CD8-positive, alpha-beta memory T cell (primary cell): ENCODE measurements at places on chromosomes 5 and 9. TPM values are rescaled to one million over a fixed set of nuclear protein-coding genes. Genes with fewer than 3 reads are reported as not detected.

DNA sequence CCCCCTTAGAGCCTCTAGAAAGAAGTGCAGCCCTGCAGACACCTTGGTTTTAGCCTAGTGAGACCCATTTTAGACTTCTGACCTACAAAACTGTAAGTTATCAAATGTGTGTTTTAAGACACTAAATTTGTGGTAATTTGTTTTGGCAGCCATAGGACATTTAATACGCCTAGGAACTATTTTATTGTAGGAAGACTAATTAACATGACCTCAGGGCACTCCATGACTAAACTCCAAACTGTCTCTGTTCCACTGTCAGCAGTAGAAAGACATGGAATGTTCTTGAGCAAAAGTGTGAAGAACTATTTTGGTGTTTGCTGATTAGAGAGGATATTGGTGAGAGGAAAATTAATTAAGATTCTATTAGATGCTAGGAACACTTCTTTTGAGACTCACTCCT, 4.1 kb upstream of the APC start:
- no peak for DNase-seq
- no peaks in the 10 kb centered on the region for H3K27me3 ChIP-seq

GRCh38 chr5:38715696-38716095, 130.1 kb upstream of the OSMR start:
- no peaks in the 10 kb centered on the region for H3K4me1 ChIP-seq
- no peak overlapping the region for H3K4me3 ChIP-seq
- H3K27ac ChIP-seq: no peak overlapping the region
- no peak for DNase-seq

DNA sequence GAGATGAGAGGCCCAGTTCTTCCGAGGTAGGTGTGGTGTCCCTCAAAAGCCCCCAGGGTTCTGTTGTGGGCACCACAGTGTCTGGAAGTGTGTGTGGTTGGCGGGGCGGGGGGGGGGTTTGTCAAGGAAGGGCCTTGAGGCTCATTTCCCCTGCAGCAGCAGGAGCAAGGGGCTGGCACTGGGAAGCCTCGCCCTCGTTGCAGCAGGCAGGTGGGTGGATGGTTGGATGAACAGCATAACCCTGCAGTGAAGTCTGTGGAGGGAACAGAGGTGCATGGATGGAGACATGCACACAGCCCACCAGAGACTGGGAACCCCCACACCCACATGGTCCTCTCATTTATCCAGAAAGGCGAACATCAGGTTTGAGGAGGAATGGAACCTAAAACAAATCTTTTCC, 2.0 kb upstream of the SPATA31E1 start:
- no peak for DNase-seq
- no peaks in the 10 kb centered on the region for H3K27me3 ChIP-seq
- no peak overlapping the region for H3K4me3 ChIP-seq
- no peaks in the 10 kb centered on the region for H3K36me3 ChIP-seq
- H3K27ac ChIP-seq: no peak overlapping the region

- no peak overlapping the region for H3K4me3 ChIP-seq
- H3K36me3 ChIP-seq: no peaks in the 10 kb centered on the region
- no peak overlapping the region for H3K27ac ChIP-seq
- H3K4me1 ChIP-seq: no peaks in the 10 kb centered on the region
- peaks cover 5% of the 10 kb centered on the region for H3K27me3 ChIP-seq
Observed at GRCh38 chr9:89189215-89189614, 10.6 kb upstream of the SHC3 start.

The C7 gene
- total RNA-seq: not detected

The MLANA gene
- not detected for total RNA-seq

The SH3TC2 gene
- not detected for total RNA-seq

The CNTNAP3 gene
- not detected for total RNA-seq

GRCh38 chr9:91682806-91683205, 259.2 kb upstream of the NFIL3 start:
- H3K4me3 ChIP-seq: no peak overlapping the region
- no peak for DNase-seq
- peaks cover 4% of the 10 kb centered on the region for H3K27me3 ChIP-seq
- H3K36me3 ChIP-seq: no peaks in the 10 kb centered on the region
- H3K27ac ChIP-seq: no peak overlapping the region

GRCh38 chr5:176658817-176659511, 11.7 kb downstream of the TSPAN17 start:
- no peaks in the 10 kb centered on the region for H3K27me3 ChIP-seq
- H3K27ac ChIP-seq: no peak overlapping the region
- peak; percentile 57 for DNase-seq

- H3K27ac ChIP-seq: no peak overlapping the region
- H3K4me1 ChIP-seq: no peaks in the 10 kb centered on the region
- H3K27me3 ChIP-seq: no peaks in the 10 kb centered on the region
- DNase-seq: no peak
- H3K4me3 ChIP-seq: no peak overlapping the region
- H3K36me3 ChIP-seq: no peaks in the 10 kb centered on the region
Observed at GRCh38 chr5:112787261-112787660, 49.6 kb downstream of the APC start.

DNA sequence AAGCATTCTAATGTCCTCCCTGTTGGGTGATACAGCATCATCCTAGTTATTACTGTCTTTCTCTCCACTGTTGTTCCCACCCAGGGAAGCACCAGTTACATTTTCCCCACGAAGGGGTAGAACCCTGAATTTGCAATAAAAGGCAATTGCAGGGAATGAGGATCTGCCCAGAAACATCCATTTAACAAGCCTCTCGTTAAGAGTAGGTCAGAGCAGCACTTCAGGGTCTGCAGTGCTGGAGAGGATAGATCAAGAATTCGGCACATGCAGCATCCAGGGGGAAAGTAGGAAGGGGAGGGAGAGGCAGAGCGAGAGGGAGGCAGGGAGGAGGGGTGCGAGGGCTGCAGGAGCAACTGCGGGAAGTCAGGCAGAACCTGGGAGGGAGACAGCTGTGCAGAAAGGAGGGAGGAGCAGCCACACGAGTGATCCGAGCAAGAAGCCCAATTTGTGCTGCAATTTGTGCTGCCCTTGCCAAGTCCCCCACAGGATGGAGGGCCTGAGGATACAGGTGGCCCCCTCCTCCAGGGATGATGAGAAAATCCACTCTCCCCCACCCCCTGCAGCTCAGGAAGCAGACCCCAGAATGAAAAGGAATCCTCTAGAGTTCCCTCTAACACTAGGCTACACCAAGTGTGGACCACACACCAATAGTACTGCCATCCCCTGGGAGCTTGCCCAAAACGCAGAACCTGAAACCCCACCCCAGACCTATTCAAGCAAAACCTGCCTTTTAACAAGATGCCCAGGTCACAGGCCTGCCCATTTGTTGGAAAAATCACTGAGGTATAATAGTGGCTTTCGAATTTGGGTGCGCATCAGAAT, 62.2 kb downstream of the EPB41L4B start:
- H3K4me3 ChIP-seq: no peak overlapping the region
- no peaks in the 10 kb centered on the region for H3K36me3 ChIP-seq
- DNase-seq: no peak
- H3K27me3 ChIP-seq: no peaks in the 10 kb centered on the region
- H3K4me1 ChIP-seq: no peaks in the 10 kb centered on the region

DNA sequence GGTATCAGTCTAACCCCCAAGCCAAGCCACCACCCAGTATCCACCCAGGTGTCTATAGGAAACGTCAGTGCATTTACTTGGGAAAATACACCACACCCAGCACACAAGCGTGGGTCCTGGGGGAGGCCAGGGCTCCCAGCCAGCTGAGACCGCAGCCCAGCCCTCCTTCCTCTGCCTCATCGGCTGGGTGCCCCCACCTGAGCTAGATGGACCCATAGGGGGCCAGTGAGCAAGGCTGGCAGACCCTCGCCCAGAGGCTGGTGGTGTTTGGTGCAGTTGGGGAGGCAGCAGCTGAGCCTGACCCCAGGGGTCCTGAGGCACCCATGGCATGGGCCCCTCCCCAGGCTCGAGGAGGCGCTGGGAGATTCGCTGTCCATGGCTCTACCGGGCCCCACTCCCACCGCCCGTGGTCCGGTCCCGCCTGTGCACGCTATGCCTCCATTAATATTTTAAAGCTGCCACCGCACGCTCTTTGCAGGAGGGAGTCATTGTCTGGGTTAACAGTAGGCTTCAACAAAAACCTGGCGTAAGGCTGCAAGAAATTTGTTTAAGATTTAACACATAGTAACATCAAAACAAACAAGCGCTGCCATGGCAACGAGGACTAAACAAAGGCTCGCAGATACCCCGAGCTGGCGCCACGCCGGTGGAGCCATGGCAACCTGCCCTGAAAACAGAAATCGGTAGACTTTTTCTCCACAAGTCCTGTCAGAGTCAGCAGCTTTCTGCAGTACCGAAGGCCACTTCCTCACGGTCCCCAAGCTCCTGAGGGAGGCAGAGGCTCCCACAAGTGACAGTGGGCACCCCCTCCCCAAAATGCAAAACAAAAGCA, 20.6 kb downstream of the TPPP start:
- no peaks in the 10 kb centered on the region for H3K27me3 ChIP-seq
- DNase-seq: peak; percentile 80
- no peak overlapping the region for H3K4me3 ChIP-seq
- peak overlapping the region; percentile 54 for H3K27ac ChIP-seq
- H3K4me1 ChIP-seq: peaks cover 23% of the 10 kb centered on the region
- no peaks in the 10 kb centered on the region for H3K36me3 ChIP-seq

The SLC46A2 gene
- not detected for total RNA-seq

- H3K27ac ChIP-seq: no peak overlapping the region
- H3K4me3 ChIP-seq: no peak overlapping the region
- H3K4me1 ChIP-seq: no peaks in the 10 kb centered on the region
- H3K27me3 ChIP-seq: no peaks in the 10 kb centered on the region
- H3K36me3 ChIP-seq: no peaks in the 10 kb centered on the region
Observed at GRCh38 chr5:156230887-156231286, 96.1 kb upstream of the SGCD start.

DNA sequence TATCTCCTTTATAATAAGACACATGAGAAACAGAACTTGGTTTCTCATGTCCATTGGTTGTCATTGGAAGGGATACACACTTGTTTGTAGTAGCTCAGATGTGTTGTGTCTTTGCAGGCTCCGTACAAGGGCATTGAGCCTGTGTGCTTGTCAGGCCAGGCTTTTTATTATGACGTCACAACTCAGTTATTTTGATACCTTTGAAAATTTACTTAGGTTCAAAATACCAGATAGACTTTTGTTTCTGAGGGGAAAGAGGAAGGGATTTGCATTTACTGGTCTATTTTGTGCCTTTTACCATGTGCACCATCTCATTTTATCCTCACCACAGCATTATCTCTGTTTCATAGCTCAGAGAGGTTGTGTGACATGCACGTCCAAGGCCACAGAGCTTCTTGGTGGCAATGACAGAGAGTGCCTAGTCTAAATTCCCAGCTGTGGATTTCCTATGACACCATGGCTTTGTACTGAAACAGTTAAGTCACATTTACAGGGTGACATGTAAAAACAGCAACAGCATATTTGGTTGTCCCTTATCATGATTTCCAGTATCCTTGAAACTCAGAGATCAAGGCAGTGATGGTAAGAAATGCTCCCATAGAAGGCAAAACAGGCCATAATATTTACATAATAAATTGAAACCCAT, 268.7 kb downstream of the AOPEP start:
- H3K27me3 ChIP-seq: no peaks in the 10 kb centered on the region
- no peak overlapping the region for H3K4me3 ChIP-seq
- H3K36me3 ChIP-seq: no peaks in the 10 kb centered on the region
- H3K4me1 ChIP-seq: no peaks in the 10 kb centered on the region
- no peak for DNase-seq
- no peak overlapping the region for H3K27ac ChIP-seq

DNA sequence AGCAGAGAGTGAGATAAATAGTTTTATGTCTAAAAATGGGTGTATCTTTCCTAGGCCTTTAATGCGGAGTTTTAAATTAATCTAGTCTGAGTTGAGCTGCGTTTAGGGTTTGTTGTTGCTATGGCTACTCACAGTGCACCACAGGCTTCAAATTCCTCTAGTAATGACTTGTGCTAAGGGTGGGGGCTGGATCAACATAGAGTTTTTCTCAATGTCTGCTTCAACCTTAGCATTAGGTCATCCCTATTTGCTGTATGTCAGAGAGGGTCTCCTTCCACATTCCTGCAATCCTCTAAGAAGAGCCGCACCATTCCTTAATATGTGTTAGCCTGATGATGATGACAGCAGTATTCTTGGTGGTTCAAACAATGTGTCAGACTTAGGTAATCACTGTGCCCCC, 465.6 kb upstream of the KIF2A start:
- H3K27ac ChIP-seq: no peak overlapping the region
- no peak for DNase-seq
- no peaks in the 10 kb centered on the region for H3K27me3 ChIP-seq
- no peaks in the 10 kb centered on the region for H3K36me3 ChIP-seq
- H3K4me3 ChIP-seq: no peak overlapping the region

The FGFR4 gene
- total RNA-seq: 1.2 TPM

The BARX1 gene
- total RNA-seq: not detected

DNA sequence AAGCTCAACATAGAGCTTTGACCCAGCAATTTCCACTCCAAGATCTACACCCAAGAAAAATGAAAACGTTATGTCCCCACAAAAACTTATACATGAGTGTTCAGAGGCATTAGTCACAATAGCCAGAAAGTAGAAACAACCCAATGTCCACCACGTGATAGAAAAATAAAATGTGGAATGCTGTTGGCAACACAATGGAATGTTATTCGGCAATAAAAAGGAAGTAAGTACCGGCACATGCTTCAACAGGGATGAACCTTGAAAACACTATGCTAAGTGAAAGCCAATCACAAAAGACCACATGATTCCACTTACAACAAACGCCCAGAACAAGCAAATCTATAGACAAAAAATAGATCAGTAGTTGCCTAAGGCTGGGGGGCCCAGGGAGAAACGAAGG, 6.0 kb downstream of the UBQLN1 start:
- no peak for DNase-seq
- no peak overlapping the region for H3K4me3 ChIP-seq
- peaks cover 71% of the 10 kb centered on the region for H3K4me1 ChIP-seq
- H3K27me3 ChIP-seq: no peaks in the 10 kb centered on the region

- no peaks in the 10 kb centered on the region for H3K36me3 ChIP-seq
- no peak overlapping the region for H3K27ac ChIP-seq
- no peak overlapping the region for H3K4me3 ChIP-seq
- no peaks in the 10 kb centered on the region for H3K4me1 ChIP-seq
- no peak for DNase-seq
Observed at GRCh38 chr5:16542236-16542635, 74.6 kb downstream of the RETREG1 start.

The DNAJB5 gene
- 3.7 TPM for total RNA-seq

The CDX1 gene
- total RNA-seq: not detected

The CAMK4 gene
- total RNA-seq: 68.7 TPM

DNA sequence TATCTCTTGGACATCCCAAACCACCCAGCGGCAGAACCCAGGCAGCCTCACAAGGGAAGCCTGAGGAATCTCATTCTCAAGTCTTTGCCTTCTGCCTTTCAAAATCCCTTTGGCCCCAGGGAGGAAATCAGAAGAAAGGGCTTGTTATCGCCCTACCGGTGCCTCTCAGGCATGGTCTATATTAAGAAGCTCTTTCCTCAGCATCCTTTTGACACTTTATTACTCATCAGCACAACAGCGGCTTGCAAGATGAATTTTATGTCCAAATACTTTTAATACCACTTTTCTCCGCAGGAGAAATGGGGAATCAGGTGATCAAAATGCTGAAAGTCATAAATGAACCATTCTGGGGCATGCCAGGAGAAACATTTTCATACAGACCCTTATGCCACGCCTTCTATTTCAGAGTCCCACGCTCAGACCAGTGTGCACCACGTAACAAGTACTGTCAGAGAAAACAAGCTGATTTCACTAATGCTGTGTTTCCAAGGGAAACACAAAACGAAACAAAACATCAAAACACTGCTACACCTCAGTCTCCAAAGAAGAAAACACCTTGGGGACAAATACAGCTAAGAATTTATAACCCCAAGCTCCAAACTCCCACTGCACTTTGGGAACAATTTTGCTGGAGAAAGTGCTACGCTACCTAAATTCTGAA, 30.0 kb downstream of the RAPGEF1 start:
- H3K27me3 ChIP-seq: no peaks in the 10 kb centered on the region
- H3K27ac ChIP-seq: peak overlapping the region; percentile 64
- H3K4me3 ChIP-seq: peak overlapping the region; percentile 4
- no peaks in the 10 kb centered on the region for H3K36me3 ChIP-seq

The SLC12A7 gene
- total RNA-seq: 6.6 TPM

The NMUR2 gene
- not detected for total RNA-seq
